ENCODE measurements at places on chromosomes 13 and 19.

DNA sequence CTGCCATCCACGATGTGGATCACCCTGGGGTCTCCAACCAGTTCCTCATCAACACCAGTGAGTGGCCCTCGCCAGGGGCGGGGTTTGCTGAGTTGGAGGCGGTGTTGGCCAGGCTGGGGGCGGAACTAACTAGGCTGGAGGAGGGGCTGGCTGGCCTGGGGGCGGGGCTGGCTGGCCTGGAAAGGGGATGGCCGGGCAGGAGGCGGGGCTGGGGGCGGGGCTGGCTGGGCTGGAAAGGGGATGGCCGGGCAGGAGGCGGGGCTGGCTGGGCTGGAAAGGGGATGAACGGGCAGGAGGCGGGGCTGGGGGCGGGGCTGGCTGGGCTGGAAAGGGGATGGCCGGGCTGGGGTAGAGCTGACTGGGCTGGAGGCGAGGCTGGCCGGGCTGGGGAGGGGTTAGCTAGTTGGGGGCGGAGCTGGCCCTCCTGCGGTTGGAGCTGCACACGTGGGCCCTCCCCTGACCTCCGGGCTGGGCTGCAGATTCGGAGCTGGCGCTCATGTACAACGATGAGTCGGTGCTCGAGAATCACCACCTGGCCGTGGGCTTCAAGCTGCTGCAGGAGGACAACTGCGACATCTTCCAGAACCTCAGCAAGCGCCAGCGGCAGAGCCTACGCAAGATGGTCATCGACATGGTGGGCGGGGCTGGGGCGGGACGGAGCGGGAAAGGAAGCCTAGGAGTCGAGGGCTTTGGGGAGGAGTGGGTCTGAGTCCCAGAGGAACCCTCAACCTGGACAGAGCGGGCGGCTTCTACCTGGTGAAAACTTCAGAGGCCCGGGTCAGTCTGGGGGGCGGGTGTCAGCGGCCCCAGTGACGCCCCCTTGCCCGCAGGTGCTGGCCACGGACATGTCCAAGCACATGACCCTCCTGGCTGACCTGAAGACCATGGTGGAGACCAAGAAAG is 41.0 kb downstream of the PDE4A start:
- peak overlapping the region; percentile 7 for H3K4me3 ChIP-seq
- H3K36me3 ChIP-seq, result peaks cover 26% of the 10 kb centered on the region
- peak overlapping the region; percentile 20 for H3K27ac ChIP-seq
- DNase-seq, result peak; percentile 85
- no peaks in the 10 kb centered on the region for H3K27me3 ChIP-seq

- peaks cover 3% of the 10 kb centered on the region for H3K4me1 ChIP-seq
- DNase-seq, result no peak
- H3K4me3 ChIP-seq, result no peak overlapping the region
- no peak overlapping the region for H3K27ac ChIP-seq
- peaks cover 22% of the 10 kb centered on the region for H3K27me3 ChIP-seq
- no peaks in the 10 kb centered on the region for H3K36me3 ChIP-seq
Observed at GRCh38 chr19:1522838-1523237, 1.0 kb upstream of the PLK5 start.

DNA sequence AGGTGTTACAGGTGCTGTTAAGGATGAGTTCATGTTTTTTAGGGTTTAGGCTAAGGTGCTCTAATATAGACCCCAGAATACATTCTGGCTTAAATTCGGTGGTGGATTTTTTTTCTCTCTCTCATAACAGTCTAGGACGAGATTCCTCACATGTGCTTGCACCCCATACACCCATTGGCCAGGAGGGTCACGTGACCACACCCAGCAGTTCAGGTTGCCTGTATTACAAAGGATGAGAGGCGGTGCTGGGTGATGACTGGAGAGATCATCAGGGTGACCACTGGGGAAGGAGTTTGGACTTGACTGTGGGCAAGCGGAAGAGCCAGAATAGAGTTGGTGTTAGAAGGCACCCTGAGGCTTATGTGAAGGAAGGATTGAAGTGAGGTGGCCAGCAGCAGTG is 27.7 kb downstream of the PPP2R1A start:
- peaks cover 85% of the 10 kb centered on the region for H3K36me3 ChIP-seq
- H3K4me3 ChIP-seq, result no peak overlapping the region
- no peak overlapping the region for H3K27ac ChIP-seq
- H3K4me1 ChIP-seq, result no peaks in the 10 kb centered on the region
- no peaks in the 10 kb centered on the region for H3K27me3 ChIP-seq

DNA sequence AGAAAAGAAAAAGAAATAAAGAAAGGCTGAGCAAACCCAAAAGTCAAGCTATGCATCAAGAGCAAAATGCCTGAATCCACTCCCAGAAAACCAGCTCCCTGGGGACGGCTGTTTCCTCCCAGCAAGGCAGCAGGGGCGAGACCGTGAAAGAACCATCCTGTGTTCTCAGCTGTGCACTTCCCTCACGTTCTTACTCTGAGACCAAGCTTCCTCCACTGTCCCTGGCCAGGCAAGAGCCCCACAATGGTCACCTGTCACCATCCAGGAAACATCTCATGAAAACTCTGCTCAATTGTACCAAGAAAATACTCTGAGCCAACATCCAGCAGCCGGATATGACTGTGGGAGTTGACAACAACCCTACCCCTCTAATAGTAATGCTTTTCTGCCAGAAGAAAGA is 22.9 kb downstream of the RAB20 start:
- H3K27ac ChIP-seq, result no peak overlapping the region
- no peaks in the 10 kb centered on the region for H3K36me3 ChIP-seq
- no peak for DNase-seq
- peaks cover 2% of the 10 kb centered on the region for H3K4me1 ChIP-seq
- no peak overlapping the region for H3K4me3 ChIP-seq
- H3K27me3 ChIP-seq, result no peaks in the 10 kb centered on the region

DNA sequence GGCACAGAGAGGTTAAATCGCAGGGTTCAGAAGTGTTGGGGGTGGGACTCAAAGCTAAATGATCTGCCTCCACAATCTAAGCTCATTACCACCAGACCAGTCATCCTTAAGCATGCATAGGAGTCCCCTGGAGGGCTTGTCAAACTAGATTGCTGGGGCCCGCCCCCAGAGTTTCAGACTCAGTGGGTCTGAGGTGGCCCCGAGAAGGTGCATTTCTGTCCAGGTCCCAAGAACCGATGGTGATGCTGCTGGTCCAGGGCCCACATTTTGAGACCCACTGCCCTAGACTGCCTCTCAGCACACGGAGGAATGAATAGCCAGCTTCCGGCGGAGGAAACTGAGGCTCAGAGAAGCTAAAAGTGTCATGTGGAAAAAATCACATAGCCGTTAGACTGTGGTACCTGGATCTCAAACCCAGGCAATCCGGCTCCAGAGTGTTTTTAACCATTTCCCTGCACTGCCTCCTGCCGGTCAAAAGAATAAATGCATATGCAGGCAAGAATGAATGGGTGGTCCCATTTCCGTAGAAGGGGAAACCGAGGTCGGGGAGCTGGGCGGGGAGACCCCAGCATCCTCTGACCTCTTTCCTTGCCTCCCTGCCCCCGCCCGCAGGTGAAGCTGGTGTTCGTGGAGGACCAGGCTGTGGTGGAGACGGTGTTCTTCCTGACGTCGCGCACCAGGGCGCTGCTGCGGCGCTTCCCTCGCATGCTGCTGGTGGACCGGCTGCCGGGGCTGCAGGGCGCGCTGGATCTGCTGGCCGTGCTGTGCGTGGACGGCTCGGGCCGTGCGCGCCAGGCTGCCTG is 23.8 kb downstream of the ZSWIM9 start:
- peaks cover 15% of the 10 kb centered on the region for H3K36me3 ChIP-seq
- H3K27ac ChIP-seq, result no peak overlapping the region
- no peak for DNase-seq
- no peak overlapping the region for H3K4me3 ChIP-seq

DNA sequence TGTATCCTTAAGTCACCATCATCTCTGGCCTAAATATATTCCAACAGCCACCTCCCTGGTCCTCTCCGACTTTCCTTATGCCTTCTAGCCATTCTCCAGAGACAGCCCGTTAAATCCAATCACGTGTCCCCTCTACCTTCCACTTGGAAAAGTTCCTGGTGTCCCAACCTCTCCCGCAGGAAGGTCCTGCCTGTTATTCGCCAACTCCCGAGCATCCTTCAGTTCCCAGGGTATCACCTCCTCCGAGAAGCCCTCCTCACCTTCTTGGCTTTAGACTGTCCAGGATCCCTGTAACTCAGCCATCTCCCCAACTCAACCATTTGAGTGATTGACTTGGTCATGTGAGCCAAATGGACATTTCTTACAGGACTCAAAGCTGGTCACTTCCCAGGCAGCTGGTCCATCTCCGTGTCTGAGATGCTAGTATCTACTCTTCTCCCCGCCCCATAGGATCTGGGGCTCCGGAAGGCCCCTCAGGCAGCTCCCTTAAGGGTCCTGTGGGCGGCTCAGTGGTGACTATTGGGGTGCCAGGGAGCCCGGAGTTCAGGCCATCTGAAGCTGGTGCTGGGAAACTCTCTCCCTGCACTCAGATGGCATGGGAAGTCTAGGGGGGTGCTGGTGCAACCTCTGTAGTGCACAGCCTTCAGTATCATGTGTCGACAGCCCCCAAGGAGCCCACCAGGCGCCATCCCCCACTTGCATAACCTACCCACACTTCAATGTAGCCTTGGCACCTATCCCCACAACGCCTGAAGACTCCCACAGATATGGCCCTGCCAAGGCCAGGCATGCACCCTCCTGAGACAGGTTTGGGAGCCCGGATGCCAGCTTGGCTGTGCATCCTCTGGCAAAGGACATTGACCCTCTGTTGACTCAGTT is 27.9 kb upstream of the NANOS3 start:
- H3K36me3 ChIP-seq, result no peaks in the 10 kb centered on the region
- no peaks in the 10 kb centered on the region for H3K27me3 ChIP-seq
- DNase-seq, result no peak
- H3K27ac ChIP-seq, result peak overlapping the region; percentile 77

DNA sequence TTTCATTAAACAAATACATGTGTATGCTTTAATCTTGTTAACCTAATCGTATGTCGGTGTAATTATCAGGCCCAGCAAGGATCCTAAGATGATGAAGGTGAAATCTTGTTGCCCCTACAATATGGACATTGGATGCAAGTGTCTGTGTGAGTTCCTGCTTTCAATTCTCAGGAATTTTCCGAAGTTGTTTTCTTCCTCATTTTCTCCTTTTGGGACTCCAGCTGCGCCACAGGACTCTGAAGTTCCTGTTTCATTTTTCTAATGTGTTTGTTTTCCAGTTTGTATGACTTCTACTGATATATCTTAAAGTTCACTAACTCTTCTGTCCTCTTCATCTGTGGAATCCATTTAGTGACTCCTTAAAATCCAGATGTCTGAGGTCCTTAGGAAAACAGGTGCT is 11.9 kb upstream of the OR7D2 start:
- no peaks in the 10 kb centered on the region for H3K4me1 ChIP-seq
- no peaks in the 10 kb centered on the region for H3K27me3 ChIP-seq
- H3K27ac ChIP-seq, result no peak overlapping the region
- no peak for DNase-seq
- peaks cover 39% of the 10 kb centered on the region for H3K36me3 ChIP-seq
- H3K4me3 ChIP-seq, result no peak overlapping the region

- H3K4me1 ChIP-seq, result no peaks in the 10 kb centered on the region
- H3K36me3 ChIP-seq, result no peaks in the 10 kb centered on the region
- no peak overlapping the region for H3K4me3 ChIP-seq
- H3K27me3 ChIP-seq, result no peaks in the 10 kb centered on the region
- DNase-seq, result no peak
Observed at GRCh38 chr13:23140492-23140891, 40.3 kb upstream of the SGCG start.

DNA sequence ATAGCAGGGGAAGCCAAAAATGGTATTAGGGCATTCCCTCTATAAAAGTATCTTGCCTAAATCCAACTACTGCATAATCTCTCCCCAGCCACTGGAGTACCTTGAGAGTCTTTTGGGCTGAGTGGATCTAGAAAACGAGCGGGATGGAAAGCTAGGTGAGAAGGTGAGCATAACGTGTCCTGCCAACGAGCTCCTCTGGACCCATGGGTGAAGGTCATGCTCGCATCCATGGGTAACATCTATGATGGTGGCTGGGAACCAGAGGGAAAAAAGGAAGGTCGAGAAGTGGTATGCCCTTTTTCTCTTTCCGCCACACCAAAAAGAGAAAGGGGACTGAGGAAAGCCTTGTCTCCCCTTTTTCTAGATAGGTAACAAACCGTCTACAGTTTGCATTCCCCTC is 63.0 kb downstream of the ZNF208 start:
- H3K4me1 ChIP-seq, result no peaks in the 10 kb centered on the region
- H3K36me3 ChIP-seq, result no peaks in the 10 kb centered on the region
- no peaks in the 10 kb centered on the region for H3K27me3 ChIP-seq

DNA sequence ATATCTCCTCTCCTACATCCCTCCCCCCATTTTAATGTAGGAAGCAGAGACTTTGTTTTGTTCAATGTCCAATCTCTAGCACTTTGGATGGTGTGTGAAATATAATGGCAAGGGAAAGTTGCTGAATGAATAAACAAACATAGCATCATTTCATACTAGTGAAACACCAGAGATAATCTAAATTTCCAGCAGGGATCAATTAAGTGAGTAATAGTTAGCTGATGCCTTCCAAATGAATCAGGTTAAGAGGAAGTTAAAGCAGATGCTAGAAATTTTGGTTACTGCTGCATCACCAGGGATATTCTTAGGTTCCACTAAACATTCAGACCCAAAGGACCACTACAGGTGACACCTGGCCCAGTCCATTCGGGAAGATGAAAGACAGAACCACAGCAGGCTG is 8.1 kb downstream of the MRPS31 start:
- H3K27ac ChIP-seq, result no peak overlapping the region

- H3K4me3 ChIP-seq, result no peak overlapping the region
- H3K36me3 ChIP-seq, result no peaks in the 10 kb centered on the region
- peak; percentile 59 for DNase-seq
- H3K27ac ChIP-seq, result no peak overlapping the region
Observed at GRCh38 chr19:13260883-13261653, 110.9 kb downstream of the IER2 start.

DNA sequence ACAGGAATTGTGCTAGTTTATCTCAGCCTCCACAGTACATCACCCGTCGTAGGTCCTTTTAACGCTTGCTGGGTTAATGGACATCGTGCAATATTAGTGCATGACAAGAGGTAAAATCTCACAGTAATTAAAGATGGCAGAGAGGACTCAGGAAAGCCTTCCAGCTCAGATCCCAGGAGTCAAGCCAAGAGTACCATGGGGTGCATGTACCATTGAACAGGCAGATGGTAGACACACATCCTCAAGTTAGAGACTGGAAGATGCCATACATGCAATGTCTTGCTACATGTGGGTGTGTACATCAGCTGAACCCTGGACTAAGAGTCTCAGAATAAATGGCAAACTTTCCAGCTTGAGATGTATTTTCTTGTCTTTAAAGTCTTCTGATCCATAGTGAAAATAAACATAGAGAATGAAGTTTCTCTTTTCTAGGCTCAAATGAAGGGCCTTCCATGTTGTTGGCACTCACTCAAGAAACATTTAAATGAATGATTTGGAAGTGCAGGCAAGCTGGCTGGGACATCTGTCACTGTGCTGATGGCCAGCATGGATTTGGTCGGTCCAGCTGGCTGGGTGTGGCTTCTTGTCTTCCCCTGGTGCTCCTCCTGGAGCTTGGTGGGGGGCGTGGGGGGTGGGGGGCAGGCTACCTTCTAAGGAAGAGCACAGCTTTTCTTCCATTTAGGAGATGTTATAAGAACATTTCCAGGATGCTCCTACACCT is 290.9 kb upstream of the MAB21L1 start:
- no peaks in the 10 kb centered on the region for H3K4me1 ChIP-seq
- no peaks in the 10 kb centered on the region for H3K27me3 ChIP-seq
- H3K36me3 ChIP-seq, result no peaks in the 10 kb centered on the region
